ENCODE measurements at places on chromosomes 13 and 19. TPM values are rescaled to one million over a fixed set of nuclear protein-coding genes. Genes with fewer than 3 reads are reported as not detected.

- no peak overlapping the region for H3K4me3 ChIP-seq
- H3K27me3 ChIP-seq = no peaks in the 10 kb centered on the region
- no peak overlapping the region for H3K27ac ChIP-seq
- no peak for DNase-seq
Measured at GRCh38 chr19:29708554-29709439, 6.3 kb downstream of the C19orf12 start.

DNA sequence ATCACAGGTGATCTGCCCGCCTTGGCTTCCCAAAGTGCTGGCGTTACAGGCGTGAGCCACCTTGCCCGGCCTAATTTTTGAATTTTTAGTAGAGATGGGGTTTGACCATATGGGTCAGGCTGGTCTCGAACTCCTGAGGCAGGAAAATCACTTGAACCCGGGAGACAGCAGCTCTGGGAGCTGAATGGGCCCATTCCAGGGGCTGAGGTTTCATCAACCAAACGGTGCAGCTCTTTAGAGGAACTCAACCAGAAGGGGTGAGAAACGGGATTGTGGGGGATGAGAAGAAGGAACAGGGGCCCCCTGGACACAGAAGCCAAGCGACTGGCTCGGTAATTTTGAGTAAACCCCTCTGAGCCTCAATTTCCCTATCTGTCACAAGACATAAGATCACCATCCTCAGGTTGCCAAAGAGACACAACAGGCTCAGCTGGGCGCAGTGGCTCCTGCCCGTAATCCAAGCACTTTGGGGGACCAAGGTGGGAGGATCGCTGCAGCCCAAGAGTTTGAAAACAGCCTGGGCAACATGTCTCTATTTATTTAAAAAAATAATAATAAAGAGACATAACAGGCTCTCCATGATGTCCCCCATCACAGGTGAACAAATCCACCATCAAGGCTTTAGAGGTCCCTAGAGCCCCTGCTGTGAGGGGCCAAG, 562 bp downstream of the IQCN start:
- DNase-seq = no peak
- H3K4me1 ChIP-seq = peaks cover 33% of the 10 kb centered on the region
- peak overlapping the region; percentile 76 for H3K4me3 ChIP-seq
- H3K27ac ChIP-seq = peak overlapping the region; percentile 89

DNA sequence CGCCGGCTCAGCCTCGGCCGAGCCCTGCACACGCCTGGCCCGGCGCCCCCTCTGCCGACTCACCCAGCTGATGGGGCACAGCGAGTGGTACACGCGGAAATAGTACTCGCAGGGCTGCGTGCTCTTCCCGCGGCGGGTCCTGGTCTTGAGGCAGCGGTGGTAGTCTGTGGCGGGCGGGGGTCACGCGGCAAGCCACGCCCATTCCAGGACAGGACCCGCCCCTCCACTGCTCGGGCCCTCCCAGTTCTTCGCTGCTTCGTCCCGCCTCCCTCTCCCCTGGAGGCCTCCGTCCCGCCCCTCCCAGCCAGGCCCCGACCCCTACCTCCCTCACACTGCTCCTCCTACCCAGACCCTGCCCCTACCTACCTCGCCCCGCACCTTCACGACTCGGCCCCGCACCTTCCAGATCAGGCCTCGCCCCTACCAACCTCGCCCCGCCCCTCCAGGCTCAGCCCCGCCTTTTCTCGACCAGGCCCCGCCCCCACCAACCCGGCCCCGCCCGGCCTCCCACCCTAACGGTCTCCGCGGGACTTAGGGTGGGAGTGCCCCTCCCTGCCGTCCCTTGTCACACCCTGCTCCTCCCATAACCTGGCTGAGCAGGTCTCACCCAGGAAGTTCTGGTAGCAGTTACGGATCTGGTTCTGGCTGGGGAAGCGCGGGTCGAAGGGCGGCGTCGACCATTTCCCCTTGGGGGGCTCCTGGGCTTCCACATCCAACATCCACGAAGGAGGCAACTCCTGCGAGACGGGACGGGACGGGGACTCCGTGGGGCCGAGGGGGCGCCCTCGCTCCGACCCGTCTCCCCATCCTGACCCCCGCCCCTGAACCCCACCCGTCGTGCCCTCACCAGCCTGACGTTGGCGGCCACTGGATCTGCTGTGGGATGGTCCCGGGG, 469 bp downstream of the COX6B2 start:
- no peak overlapping the region for H3K27ac ChIP-seq
- H3K36me3 ChIP-seq = no peaks in the 10 kb centered on the region
- peak overlapping the region; percentile 55 for H3K4me3 ChIP-seq
- H3K4me1 ChIP-seq = no peaks in the 10 kb centered on the region
- H3K27me3 ChIP-seq = peaks cover 18% of the 10 kb centered on the region
- DNase-seq = no peak

The ZNF497 gene
- total RNA-seq = 0.35 TPM

The ZNF556 gene
- not detected for total RNA-seq
